ENCODE measurements at places on chromosomes 12 and 14. TPM values are rescaled to one million over a fixed set of nuclear protein-coding genes. Genes with fewer than 3 reads are reported as not detected.

The IL23A gene
- not detected for total RNA-seq

The LMNTD1 gene
- not detected for total RNA-seq

The GALNT4 gene
- total RNA-seq = 10.8 TPM

The NUAK1 gene
- 7.6 TPM for total RNA-seq

The C12orf56 gene
- 2.0 TPM for total RNA-seq

The IGFBP6 gene
- total RNA-seq = 75.5 TPM

The ZDHHC22 gene
- not detected for total RNA-seq

The APOF gene
- not detected for total RNA-seq

The STXBP6 gene
- not detected for total RNA-seq

The MYH7 gene
- not detected for total RNA-seq

The LGR5 gene
- not detected for total RNA-seq

The ASB2 gene
- 0.26 TPM for total RNA-seq

The SIRT4 gene
- total RNA-seq = 1.3 TPM

The PLEKHG7 gene
- under 0.01 TPM for total RNA-seq

The NAP1L1 gene
- 160 TPM for total RNA-seq

The HRK gene
- total RNA-seq = not detected

The HSPA2 gene
- total RNA-seq = 4.2 TPM

- no peak for DNase-seq
Observed at GRCh38 chr12:17371491-17372215, 718.3 kb downstream of the RERGL start.

- DNase-seq = no peak
Observed at GRCh38 chr12:114361545-114361944, 44.4 kb downstream of the TBX5 start.

GRCh38 chr12:6157482-6157881 lies 33.0 kb upstream of the VWF start:
- DNase-seq = no peak

DNA sequence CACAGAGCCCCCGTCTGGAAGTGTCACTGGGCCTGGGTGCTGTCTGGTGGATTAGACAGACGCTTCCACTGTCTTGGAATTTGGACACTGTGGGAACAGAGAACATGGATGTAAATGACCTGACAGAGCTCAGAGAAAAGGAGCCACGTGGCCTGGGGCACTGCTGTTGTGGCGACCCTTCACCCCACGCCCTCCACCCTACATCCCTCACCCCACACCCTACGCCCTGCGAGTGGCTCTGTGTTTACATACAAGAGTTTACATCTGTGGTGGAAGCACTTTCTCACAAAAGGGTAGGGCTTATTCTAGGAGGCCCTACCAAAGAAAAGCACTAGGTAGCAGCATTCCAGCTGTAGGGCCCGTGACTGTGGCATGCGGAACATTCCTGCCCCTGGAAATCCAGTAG lies 47.7 kb downstream of the B4GALNT3 start:
- DNase-seq = no peak

- DNase-seq = no peak
Observed at GRCh38 chr12:92743026-92743425, 40.2 kb downstream of the PLEKHG7 start.

DNA sequence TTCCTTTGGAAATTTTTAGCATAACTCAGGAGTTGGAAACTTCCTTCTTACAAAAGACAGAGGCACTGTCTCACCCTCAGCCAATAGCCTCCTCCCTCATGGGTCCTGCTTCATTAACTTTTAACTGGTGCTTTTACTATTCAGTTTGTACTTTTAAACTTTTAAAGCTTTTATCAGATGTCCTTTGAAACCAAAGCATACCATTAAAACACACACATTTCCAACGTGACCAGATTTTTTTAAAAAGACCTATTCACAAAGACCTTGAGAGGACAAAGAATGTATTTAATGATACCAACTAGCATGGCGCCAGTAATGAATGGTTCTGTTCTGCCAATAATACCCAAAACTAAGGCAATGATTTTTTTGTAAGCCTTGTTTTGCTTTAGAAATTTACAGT lies 173.6 kb upstream of the EEA1 start:
- DNase-seq = no peak

DNA sequence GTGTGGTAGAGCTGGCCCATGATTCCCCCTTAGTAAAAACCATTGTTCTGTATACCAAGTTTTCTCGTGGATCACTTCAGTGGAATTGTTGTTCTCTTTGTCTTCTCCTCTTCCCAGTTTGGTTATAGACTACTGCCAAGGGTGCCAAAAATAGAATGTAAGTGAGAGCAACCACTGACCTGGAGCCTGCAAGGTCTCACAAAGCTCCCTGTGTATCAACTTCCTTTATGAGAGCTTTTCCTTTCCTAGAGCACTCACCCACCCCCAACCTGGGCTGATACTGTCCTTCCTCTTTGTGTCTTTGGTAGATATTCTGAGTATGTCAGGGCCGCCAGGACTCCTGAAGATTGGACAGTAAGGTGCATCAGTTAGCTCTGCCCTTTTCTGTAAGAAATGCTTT lies 101.0 kb downstream of the SCN8A start:
- no peak for DNase-seq

GRCh38 chr12:61857968-61858367 lies 402.2 kb upstream of the USP15 start:
- DNase-seq = no peak

DNA sequence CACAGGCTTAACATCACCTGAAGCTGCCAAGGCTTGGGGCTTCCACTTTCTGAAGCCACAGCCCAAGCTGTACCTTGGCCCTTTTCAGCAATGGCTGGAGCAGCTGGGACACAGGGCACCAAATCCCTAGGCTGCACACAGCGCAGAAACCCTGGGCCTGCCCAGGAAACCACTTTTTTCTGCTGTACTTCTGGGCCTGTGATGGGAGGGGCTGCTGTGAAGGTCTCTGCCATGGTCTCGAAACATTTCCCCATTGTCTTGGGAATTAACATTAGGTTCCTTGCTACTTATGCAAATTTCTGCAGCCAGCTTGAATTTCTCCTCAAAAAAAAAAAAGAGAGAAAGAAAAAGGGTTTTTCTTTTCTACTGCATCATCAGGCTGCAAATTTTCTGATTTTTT lies 219.1 kb downstream of the RPL10L start:
- no peak for DNase-seq

- DNase-seq = no peak
Observed at GRCh38 chr12:130574402-130574801, 141.7 kb downstream of the RIMBP2 start.

DNA sequence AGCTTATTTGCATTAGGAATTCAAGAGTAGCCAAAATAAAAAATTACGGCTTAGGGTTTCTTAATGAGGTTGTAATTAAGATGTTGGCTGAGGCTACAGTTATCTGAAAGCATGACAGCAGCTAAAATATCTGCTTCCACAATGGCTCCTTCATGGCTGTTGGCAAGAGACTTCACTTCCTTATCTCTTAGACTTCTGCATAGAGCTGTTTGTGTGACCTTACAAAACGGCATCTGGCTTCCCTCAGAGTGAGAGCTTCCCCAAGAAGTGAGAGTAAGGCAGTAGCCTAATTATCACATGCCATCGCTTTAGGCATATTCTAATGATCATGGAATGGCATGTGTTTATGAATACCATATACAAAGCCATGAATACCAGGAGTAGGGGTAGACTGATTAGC lies 57.6 kb downstream of the CCDC59 start:
- no peak for DNase-seq

- DNase-seq = no peak
Observed at GRCh38 chr12:47034661-47035060, 44.8 kb upstream of the PCED1B start.

DNA sequence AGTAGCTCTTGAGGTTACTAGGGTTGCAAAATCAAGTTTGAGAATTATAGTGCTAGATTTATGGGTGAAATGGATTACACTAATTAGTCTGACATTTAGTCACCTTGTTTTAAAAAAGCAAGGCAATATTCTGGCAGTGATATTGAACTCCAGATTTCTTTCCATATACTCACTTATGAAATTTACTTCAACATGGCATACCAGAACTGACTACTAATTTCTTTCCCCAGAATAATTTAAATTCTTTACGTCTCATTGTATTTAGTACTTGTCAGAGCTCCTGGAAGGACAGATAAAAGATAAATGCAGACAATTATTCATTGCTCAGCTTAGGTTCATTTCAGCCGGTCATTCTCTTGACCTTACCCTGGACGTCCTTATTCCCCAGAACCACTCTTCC lies 24.3 kb downstream of the EMP1 start:
- DNase-seq = no peak

GRCh38 chr12:96526110-96526509 lies 36.7 kb downstream of the CFAP54 start:
- no peak for DNase-seq

- DNase-seq = no peak
Observed at GRCh38 chr12:81974762-81975161, 215.6 kb upstream of the PPFIA2 start.

GRCh38 chr14:103362780-103363179 lies 22.4 kb upstream of the MARK3 start:
- peak; percentile 67 for DNase-seq

DNA sequence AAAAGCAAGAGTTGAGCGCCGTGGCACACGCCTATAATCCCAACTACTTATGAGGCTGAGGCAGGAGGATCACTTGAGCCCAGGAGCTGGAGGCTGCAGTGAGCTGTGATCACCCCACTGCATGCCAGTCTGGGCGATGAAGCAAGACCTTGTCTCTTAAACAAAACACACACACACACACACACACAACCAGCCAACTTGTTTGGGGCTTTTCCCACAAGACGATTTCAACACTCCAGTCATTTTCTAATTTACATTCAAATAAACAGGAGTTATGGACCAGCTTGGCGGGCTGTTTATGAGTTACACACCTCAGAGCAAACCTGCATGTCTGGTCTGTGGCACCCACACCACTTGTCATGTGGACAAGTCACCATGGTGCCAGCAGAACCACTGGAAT lies 6.7 kb downstream of the GLTP start:
- no peak for DNase-seq

DNA sequence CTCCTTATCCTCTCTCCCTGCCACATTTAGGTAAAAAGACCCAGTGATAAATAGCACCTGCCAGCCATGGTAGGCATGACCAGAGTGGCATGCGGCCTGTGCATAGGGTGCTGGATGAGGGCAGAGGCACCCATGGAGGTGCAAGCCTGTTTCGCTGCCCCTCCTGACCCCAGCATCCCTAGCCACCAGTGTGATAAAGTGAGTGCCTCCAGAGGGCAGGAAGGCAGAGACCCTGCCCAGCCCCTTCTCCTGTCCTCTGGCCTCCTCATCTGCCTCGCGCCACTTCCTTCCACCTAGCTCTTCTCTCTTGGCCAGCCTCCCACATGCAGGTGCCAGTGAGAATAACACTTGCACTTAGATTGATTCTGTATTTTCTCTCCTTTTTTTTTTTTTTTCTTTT lies 108.3 kb upstream of the FUT8 start:
- DNase-seq = no peak

- no peak for DNase-seq
Observed at GRCh38 chr12:30977537-30978349, 51.2 kb downstream of the TSPAN11 start.

- DNase-seq = no peak
Observed at GRCh38 chr12:14307004-14307403, 58.5 kb upstream of the ATF7IP start.

DNA sequence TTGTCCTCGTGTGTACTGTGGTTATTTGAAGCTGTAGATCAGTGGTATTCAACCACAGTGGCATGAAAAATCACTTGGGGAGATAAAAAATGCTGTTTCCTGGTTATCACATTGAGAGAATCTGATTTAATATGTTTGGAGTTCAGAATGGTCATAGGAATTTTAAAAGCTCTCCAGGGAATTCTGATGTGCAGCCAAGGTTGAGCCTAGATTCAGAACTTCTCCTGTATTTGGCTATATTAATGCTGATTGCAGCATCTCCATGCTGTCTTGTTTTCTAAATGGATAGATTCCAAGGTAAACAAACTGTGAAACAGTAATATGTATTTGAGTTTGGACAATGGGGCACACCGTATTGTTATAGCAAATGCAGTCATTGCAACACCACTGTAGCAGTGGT lies 982.2 kb upstream of the FBXO33 start:
- DNase-seq = no peak

DNA sequence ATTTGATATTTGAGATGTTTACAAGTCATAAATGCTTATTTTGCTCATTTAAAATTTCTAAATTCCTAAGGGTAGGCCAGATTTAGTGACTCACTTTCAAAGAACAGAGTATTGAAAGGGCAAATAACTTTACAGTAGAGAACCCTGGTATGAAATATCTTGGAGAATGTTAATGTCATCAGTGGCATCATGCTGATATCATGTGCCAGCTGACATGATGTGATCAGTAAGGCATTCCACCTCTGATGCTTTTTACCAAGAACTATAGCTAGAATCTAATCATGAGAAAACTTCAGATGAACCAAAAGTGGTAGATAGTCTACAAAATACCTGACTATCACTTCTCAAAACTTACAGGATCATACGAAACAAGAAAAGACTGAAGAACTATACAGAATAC lies 2.9 kb upstream of the FLRT2 start:
- DNase-seq = peak; percentile 52

- DNase-seq = no peak
Observed at GRCh38 chr14:39957987-39958386, 525.8 kb upstream of the FBXO33 start.

DNA sequence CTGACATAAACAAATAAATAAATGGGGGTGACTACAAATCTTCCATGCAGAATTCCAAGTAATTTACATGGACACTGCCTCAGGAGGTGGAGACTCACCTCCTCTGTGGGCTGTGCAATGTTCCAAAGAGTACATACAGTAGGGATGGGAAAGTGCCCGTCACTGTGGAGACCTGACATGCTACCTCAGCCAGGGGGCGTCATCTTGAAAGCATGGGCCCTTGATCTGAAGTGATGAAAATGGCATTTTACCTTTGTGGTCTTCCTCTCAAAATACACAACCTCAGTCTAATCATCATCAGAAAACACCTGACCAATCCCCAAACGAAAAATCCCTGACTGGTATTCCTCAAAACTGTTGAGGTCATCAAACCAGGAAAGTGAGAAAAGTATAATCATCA lies 48.4 kb downstream of the ANAPC7 start:
- DNase-seq = peak; percentile 63

DNA sequence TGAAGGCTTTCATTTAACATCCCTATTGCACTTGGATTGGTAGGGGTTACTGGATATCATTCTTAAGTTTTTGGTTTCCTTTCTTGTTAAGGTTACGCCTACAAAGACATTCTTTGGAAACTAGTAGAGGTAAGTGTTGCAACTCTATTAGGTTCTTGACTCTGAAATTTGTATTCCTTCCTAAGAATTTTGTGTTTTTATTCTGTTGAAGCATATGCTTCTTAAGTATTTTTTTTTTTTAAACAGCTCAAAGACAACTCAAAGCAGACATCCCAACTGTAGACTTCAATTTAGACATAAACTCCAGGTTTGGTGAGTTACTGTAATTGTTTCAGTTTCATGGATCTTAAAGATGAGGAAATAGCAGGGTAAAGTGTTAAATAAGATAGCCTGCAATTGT lies 1.1 kb upstream of the RBMS2 start:
- DNase-seq = no peak

DNA sequence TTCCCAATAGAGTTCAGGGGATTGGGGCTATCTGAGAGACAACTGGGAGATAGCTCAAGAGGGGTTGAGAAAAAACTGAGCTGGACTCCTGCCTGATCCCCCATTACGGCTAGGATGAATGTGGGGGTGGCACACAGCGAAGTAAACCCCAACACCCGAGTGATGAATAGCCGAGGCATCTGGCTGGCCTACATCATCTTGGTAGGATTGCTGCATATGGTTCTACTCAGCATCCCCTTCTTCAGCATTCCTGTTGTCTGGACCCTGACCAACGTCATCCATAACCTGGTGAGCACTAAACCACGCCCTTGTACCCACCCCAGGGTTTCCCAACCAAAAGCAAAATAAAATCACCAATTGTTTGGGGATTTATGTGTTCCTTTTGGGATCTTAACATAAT lies 1.0 kb downstream of the ORMDL2 start:
- DNase-seq = no peak

- DNase-seq = peak; percentile 67
Observed at GRCh38 chr14:56005191-56006053, 112.8 kb upstream of the PELI2 start.

Measured in bronchial epithelial cell (primary cell).